ENCODE measurements at places on chromosomes 5 and 9.

GRCh38 chr9:36815566-36816348 is 218.3 kb downstream of the PAX5 start:
- no peak for DNase-seq

DNA sequence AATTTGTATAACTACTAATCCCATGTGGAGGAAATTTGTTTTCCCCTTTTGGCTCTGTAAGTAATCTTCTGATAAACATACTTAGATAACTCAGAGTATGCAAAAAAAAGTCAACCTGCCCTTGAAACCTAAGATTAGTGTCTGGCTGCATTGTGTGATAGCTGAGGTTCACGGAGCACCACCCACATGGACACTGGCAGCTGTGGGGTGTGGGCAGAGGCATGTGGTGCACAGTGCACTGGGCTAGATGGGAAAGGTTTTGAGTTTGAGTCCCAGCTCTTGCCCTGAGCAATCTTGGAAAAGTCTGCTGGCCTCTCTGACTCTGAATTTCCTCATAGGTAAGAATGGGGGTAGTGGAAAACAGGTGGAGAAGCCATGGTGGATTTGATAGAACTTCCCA is 75.1 kb downstream of the PLCXD3 start:
- no peak for DNase-seq

DNA sequence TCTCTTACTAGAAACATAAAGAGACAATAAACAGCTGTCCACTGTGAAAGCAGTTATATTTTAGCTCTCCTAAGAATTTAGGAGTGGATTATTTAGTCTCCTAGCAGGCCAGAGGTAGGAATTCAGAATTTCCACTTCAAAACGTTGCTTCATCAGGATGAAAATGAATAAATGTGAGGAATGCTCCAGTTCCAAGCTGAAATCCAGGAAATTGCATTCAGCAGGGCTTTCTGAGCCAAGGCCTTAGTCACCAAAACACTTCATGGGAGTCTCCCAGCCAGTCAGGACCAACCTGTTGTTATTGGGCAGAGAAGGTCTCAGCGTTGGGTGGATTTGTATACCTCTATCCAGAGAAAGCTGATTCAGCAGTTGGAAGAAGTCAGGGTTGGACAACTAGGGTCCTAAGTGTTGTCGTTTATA is 1040.3 kb downstream of the TLE1 start:
- no peak for DNase-seq

DNA sequence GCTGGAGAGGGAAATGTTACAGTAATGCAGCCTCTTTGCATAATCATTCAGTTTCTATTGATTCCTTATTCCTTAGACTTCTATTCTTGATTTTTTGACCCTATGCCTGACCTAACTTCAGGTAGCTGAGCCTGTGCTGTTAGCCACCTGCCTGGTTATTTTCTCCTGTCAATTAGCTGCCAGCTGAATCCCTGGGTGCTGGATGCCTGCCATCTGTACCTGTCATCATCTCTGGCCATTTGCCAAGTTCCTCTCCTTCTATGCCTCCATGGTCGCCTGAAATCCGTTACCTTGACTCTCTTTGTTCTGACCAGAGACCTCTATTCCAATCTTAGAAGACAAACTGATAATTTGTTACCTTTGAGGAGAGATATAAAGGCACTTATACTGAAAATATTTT is 178.3 kb downstream of the CAVIN4 start:
- no peak for DNase-seq

- no peak for DNase-seq
Measured at GRCh38 chr9:70954596-70955143, 166.8 kb downstream of the TRPM3 start.

- no peak for DNase-seq
Measured at GRCh38 chr9:107355394-107355793, 72.3 kb downstream of the RAD23B start.

DNA sequence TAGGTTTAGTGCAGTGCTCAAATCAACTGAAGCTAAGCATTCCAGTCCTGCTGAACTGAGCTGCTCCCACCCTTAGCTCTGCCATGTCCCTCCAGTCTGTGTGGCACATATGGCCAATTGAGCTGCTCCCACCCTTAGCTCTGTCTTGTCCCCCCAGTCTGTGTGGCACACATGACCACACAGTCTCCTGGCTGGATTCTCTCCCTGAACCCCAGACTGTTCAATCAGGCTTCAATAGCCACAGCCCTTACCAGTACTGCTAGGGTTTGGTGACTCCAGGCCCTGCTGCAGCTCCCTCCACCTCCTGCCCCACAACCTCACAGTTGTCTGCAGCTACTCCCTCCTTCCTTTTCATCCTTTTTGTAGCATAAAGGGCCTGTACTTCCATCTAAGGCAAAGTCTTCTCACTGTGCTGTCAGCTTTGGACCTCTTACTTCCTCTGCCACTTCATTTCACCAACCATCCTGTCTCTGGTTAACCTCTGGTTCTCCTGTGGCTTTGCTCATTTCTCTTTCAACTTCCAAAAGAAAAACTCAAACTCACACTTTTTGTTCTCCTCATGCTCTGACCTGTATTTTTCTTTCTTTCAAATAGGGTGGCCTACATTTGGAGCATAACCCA is 50.8 kb downstream of the ADAMTS12 start:
- DNase-seq = no peak

Measured in stimulated activated CD8-positive, alpha-beta memory T cell treated with anti-CD3 and anti-CD28 coated beads, Interleukin-12 subunit alpha, Interleukin-12 subunit beta, amount 100 ng/mL, for 4 hours (primary cell).